ENCODE measurements at places on chromosomes 7 and 10.

DNA sequence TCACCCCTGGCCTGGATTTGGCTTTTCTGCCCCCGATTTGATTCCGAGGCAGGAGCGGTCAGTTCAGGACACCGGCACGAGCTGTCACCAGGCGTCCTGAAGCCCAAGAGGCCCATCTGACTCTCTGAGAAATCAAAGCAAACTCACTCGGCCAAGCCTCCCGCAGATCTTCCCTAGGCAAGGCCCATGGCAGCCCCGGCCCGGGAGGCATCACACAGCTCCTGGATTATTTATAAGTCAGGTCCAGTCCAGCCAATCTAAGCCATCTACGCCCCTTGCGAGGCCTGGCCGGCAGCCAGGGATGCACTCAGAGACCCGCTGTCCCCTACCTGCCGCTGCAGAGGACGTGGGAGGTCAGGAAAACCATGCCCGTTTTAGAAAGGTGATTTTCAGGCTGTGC, 87.3 kb upstream of the DIP2C start:
- no peak for DNase-seq

DNA sequence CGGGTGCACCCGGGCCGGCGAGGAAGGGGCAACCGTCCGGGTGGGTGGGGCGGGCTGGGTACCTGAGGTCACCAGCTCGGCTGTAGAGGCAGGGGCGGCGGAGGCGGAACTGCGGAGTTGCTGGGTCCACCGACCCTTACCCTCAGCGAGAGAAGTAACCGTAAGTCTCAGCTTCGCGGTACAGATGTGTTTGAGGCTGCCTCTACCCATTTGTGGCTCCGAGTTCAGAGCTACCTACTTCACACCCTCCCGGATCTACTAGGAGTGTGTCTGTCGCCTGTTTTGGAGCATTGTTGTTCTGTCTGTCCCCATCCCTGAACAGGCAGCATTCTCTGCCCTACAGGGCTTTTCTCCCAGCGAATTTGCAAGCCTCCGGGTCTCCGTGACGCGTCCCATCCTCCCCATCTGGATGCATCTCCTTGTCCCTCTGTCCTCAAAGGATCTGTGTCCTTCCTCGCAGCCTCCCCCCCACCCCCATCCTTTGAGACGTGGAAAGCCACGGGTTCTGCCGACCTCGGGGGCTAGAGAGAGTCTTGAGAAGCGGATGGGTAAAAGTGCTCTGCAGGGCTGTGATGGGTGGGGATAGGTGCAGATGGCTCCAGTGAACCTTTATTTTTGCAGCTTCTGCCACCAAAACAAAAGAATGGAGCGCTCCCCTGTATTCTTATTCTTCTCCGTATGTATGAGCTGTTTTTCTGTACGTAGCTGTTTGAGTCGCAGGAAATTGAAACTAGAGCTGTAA, 757 bp downstream of the ANKIB1 start:
- DNase-seq: no peak

DNA sequence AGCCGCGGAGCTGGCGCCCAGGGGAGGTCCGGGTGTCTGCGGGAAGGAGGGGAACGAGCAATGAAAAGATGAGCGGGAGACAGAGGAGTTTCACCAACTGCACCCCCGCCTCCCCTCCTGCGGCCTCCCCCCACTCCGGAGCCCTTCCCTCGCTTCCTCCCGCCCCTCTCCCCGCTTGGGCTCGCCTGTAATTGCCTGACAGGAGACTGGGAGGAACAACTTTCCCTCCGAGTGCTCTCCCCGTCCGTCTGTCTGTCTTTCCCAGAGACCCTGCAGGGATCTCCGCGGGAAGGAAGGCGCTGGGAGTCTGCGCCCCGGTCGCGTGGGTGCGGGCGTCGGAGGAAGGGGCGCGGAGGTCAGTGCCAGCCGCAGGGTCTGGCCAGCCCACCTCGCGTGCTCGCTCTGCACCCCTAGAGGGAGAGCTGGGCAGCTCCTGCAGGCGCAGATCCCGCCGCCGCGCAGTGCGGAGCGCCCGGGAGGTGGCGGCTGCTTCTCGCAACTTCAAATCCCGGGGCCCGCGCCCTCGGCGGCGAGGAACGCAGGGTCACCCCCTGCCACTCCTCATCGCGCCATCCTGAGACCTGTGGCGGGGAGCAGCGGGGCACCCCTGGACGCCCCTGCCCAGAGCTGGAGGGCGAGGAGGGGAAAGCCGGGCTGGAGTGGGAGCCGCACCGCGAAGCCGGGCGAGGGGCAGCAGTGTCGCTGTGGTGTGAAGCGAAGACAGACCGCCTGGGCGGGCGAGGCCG, 511 bp upstream of the NRP1 start:
- no peak for DNase-seq

DNA sequence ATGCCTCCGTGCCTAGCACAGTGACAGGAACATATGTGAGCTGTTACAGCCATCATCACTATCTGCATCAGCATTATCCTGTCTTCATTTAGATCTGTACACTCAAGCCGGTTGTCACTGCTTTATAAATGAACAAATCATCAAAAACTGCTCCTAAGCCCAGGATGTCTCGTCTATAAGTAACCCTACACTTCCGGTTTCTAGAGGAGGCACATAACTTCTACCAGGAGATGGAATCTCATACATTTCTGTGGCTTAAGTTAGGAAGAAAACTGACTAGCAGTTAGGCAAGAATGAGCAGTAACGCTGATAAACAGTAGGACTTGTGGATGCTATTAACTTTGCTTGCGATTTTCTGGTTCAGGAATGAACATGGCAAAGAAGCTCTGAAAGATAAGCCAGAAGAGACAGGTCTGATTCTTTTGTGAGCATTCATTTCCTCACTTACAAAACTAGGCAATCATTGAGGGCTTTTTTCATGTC, 1199.2 kb downstream of the SORCS3 start:
- DNase-seq: no peak

GRCh38 chr7:128005117-128005516, 26.1 kb downstream of the LRRC4 start:
- DNase-seq: no peak

GRCh38 chr7:35571611-35572240, 123.2 kb downstream of the HERPUD2 start:
- no peak for DNase-seq

- DNase-seq: no peak
These were observed 15.0 kb downstream of the TCAF1 start for GRCh38 chr7:143886826-143887477.

DNA sequence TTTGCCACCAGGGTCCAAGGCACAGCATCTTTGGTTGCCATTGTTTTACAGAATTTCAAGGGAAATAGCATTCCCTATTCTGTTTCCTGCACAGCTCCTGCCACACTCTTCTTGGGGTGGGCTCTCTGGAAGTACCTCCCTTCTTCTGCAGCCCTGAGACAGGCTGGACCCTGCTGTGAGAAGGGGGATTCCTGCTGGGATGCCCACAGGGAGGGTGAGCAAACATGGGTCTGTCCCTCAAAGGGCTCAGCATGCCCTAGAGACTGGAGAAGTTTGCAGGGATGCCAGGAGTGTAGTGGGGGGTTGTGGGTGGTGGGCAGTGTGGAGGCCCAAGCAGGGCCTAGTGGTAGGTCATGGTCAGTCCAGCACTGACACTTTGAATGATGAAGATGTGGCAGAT, 222.2 kb upstream of the GPR26 start:
- DNase-seq: no peak

- no peak for DNase-seq
These were observed 33.2 kb downstream of the UBN2 start for GRCh38 chr7:139264220-139264619.

DNA sequence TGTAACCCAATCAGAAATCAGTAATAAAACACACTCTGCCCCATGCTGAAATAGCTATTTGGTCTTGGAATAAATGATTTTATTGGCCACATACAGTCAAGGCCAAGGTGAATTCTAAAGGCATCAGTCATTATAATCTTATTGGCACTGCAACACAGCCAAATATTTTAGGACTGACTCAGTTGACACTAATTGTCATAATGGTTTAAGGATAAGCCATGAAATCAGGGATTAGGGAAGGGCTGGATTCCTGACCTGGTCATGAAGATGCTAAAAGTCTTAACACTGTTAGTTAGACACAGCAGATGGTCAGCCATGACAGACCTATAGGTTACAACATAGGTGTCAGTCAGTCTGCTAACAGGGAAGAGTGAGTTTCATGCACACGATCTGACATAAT, 330.3 kb upstream of the NPSR1 start:
- no peak for DNase-seq

DNA sequence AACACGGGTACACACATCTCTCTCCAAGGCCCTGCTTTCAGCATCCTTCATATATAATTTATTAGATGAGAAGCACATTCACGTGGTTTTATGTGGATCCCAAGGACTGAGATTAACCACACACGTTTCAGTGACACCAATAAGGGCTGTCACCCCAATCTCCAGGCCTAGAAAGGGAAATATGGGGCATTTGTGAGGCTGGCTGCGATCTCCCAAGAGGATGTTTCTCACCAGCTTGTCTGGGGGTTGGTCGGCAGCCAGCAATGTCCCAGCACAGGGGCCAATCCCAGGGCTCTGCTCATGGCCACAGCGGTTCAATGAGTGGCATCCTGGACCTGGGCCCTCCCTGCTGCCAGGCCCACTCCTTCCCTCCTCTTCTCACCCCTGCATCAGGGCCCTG, 115.5 kb downstream of the ITIH5 start:
- DNase-seq: no peak

DNA sequence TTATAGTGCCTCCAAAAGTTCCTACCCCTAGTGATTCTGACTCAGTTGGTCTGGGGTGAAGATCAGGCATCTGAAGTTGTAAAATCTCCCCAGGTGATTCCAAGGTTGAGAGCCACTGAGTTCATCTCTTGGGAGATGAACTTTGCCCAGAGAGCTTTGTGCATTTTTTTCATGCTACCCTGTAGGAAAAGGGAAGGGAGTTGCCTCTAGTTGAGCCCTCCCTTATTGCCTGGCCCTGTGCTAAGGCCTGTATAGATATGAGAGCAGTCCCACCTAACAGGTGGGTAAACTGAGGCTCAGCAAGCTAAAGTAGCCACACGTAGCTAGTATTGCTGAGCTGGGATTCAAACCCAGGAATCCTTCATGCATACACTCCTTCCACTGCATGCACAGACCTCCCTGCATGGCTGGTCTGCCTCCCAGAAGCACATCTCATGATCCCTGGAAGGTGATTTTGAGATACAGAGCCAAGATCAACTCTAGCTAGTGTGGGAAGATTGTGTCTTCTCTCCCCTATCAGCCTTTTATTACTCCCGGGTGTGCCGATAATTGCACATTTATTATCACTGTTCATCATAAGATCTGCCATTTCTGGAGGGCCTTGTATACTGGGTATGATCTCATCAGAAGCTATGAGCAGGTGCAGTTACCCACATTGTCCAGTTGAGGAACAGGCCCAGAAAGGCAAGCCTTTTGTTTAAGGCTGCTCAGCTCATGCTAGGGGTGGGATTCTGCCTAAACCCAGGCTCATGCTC, 47.0 kb downstream of the TBATA start:
- DNase-seq: no peak
